ENCODE measurements at places on chromosomes 4 and X.
A peak's percentile ranks its signal among the peaks of the same experiment; 100 is the strongest.

GRCh38 chr4:5647351-5647750, 61.0 kb downstream of the EVC2 start:
- no peak for DNase-seq

DNA sequence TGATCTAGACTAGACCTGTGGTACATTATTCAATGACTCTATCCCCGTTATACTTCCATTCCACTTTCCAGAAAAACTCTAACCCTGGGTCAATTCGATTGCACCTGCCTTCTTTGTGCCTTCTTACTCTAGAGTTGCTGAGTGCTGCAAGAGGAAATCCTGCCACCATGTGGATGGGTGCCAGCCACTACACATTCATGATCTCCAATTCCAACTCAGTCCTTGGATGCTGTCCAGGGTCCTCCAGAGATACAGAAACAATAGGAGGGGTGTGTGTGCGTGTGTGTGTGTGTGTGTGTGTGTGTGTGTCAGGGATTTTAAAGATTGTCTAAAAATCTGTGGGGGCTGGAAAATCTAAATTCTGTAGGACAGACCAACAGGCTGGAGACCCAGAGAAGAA, 42.9 kb upstream of the INTS6L start:
- peak; percentile 51 for DNase-seq

DNA sequence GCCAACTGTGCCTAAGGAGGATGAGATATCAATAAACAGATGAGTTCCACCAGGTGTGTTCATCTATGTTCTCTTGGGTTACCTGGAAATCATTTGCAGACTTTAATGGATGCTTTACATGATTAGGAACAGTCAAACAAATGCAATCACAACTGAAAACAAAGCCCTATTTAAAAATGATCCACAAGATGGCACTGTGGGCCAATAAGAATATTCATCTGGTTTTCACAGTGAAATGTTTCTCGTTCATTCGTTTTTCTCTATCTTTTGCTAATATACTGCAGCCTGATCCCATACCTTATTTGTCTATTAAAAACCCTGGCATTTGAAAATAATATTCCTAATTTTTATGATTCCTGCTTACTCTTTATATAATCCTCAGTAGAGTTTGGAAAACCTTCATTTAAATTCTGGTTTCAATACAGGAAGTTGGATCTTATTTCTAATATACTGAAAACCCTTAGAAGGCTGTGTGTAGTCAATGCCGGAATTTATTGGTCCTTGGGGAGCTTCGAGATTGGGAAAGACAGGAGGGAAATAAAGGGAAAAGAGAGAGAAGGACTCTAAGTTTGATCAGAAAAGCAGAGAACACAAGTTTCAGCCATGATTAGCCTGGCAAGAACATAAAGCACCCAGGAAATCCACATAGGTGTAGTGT, 63.8 kb upstream of the TAPT1 start:
- DNase-seq = peak; percentile 50

DNA sequence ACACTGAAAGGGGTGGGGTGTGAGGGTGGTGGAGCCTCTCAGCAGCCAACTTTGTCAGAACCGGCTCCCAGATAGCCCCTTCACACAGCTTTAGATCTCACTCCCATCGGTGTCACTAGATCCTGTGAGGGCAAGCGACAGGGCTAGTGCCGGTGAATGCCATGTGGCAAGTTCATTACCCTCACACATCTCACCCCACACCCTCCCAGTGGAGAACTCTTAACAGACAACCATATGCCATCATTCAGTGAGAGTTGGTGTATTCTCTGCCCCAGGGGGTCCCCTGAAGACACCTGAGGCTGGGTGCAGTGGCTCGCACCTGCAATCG, 15.3 kb downstream of the SEPTIN6 start:
- DNase-seq = no peak

- no peak for DNase-seq
Observed at GRCh38 chr4:51932261-51932660, 87.9 kb downstream of the LRRC66 start.

DNA sequence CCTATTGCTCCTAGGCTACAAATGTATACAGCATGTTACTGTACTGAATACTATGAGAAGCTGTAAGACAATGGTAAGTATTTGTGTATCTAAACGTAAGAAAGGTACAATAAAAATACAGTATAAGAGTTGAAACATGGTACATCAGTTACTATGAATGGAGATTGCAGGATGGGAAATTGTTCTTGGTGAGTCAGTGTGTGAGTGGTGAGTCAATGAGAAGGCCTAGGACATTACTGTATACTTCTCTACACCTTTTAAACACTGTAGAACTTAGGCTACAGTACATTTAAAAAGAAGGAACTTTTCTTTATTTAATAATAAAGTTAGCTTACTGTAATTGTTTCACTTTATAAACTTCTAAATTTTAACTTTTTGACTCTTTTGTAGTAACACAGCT, 2603.2 kb downstream of the PCDH7 start:
- no peak for DNase-seq

GRCh38 chr4:143668930-143669552, 31.4 kb downstream of the FREM3 start:
- no peak for DNase-seq

- no peak for DNase-seq
Observed at GRCh38 chrX:154603438-154604430, 15.3 kb downstream of the CTAG1B start.

- peak; percentile 82 for DNase-seq
Observed at GRCh38 chr4:145481164-145481941, at the start of gene SMAD1. SMAD1 (plus strand) TSS chr4:145481853; CDS start chr4:145514614, 32,761 bp downstream.

DNA sequence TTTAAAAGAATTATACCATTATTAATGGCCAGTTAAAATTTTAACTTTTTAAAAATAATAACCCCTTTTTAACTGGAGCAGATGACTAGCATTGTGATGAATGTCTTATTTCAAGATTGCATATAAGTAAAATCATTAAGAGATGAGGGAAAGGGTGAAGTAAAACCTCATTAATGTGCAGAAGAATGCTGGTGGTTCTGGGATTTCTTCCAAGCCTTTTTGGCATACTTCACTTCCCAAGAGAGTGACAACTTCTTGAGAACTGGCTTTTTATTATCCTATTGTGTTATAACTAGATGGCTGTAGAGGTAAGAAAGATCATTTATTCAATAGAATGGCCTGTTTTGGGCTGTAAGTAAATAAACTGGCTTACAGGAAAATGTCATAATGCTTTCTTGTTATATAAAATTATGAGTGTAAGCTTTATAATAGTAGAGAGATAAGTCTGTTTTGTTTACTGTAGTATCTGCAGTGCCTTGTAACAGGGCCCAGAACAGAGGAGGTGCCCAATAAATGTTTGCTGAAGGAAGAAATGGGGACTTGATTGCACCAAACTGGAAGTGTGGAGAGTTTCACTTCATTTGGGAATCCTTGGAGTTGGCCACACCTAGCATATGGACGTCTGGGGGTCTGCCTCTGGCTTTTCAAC, 242.9 kb upstream of the PITX2 start:
- DNase-seq = no peak

GRCh38 chr4:54224996-54225597, 4.0 kb upstream of the PDGFRA start:
- DNase-seq = no peak

- no peak for DNase-seq
Observed at GRCh38 chrX:46407036-46407752, 138.0 kb downstream of the ZNF674 start.

- DNase-seq = no peak
Observed at GRCh38 chr4:85302756-85303155, 172.2 kb upstream of the ARHGAP24 start.

- DNase-seq = no peak
Observed at GRCh38 chrX:150460063-150460462, 96.9 kb downstream of the MAMLD1 start.

DNA sequence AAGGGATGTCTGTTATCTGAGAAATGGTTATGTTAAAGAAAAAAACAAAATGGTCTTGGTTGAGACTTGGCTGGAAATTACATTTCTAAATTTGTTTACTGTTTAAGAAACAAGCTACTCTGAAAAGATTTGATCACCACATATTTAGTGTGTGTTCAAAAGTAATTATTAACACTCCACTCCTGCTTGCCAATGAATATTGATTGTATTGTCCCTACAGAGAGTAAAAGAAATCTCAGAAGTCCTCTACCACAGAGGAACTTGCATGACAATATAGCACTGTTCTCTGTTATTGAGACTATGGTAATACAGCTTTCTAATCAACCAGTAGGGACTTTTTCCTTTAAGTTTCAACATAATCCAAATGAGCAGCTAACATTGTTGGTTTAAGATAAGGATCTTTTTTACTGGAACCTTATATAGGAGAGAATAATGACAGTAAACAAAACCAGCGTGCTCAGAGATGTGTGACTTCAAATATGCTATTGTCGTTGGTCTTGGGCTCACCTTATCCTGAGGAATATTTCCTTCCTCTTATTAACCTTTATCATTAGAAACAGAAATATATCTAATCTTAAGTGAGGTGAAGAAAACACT, 47.6 kb downstream of the CXCL13 start:
- DNase-seq = no peak

DNA sequence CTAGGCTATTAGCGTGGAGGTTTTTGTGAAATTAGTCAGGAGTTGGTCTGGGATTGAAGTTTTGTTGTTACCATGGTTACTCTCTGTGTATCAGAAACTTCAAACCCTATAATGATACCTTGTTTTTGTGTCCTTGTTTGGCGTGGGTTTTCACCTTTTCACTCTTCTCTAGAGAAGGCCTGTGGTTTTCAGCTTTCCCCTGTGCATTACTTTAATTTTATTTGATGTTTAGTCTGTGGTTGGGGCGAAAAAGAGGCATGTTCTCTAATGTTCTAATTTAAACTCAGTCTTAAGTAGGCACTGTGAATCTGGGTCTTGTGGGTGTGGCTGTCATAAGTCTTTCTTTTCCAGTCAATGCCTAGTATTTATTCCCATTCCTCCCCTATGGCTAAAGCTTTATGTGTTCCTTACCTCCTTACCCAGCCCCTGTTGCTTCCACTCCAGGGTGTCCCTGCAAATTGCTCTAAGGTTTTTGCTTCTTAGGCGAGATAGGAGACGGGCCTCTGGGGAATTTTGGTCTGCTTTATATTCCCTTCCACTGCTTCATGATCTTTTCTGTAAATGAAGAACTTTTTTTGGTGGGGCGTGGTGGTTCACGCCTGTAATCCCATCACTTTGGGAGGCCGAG, 326.3 kb upstream of the ZCCHC13 start:
- DNase-seq = peak; percentile 3

- DNase-seq = no peak
Observed at GRCh38 chr4:171281359-171281758, 531.8 kb upstream of the GALNTL6 start.

GRCh38 chr4:47106561-47106960, 75.2 kb downstream of the GABRB1 start:
- DNase-seq = no peak

- no peak for DNase-seq
Observed at GRCh38 chrX:110722135-110722534, 73.5 kb downstream of the CHRDL1 start.

GRCh38 chrX:25181775-25182174, 166.0 kb upstream of the ARX start:
- DNase-seq = no peak

DNA sequence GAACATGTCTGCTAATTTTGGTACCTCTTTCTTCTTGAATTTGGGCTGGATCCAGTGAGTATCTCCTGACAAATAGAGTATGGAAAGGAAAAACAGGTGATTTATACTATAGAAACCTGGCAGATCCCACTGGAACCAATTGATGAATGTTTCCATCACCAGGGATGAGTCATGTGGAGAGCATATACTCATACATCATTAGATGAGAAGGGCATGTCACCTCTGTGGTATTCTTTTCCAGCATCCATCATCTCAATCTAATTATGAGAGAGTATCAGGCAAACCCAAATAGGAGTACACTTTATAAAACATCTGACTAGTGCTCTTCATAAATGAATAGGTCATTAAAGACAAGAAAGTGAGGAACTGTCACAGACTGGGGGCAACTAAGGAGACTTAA, 90.7 kb downstream of the CLDN22 start:
- no peak for DNase-seq

GRCh38 chrX:16870862-16871815, 977 bp upstream of the RBBP7 start:
- DNase-seq = peak; percentile 16

DNA sequence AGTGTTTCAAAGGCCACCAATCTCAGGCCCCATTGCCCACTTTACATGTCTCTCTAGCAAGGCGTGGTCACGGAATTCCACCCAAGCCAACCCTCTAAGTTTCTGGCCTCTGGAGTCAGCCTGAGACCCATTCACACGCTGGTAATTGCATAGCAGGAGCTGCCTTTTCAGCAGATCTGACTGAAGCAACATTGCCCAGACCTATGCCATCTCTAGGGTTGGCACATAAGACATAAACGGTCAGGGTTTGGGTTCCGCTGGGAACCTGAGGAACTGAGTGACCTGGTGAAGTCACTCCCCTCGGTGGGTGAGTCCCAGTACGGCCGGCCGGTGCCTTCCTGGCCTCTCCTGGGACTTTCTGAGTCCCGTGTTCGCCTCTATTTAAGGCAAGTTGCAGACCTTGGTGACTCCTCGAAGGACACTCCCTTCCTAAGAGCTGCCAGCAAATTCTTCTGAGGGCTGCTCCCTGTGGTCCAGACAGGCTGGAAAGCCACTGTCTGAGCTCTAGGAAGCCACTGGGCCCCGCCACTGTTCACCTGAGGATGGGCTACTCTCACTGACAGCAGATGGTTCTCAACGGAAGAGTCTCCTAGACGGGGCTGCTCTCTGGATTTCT, 15.9 kb downstream of the CTAG1A start:
- no peak for DNase-seq

- DNase-seq = no peak
Observed at GRCh38 chr4:47876310-47876709, 38.1 kb downstream of the NFXL1 start.

GRCh38 chr4:151518359-151518758, 109.4 kb downstream of the FHIP1A start:
- DNase-seq = no peak

DNA sequence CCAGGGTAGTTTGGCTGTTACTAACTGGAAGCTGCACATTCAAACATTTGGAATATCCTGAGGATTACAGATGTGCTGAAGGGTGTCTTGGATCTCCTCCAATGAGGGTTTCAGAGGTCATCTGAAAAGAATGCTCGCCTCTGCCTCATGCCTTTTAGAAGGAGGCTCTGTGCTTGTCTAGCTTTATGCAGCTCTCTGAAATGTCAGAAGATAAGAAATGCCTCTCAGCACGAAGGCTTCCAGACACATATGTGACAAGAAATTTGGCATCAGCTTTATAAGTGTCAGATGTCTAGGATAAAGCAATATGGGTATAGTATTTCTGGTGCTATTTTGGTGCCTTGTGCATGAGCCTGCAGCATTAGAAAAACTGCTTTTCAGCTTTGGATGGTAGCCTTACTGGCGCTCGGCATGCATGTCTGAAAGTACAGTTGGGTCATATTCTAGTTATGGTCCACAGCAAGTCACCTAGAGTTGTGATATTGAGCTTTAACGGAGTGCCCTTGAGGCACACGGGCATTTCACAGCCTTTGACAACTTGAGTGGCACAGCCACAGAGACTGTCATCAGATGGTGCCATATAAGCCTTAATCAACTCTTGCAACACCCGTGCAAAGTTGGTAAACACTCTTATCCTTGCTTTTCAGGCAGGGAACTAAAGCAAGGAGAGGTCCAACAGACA, 70.8 kb upstream of the PGRMC2 start:
- DNase-seq = no peak

All from iPS-NIHi11 (cell line).